H7 (cell line): ENCODE measurements at places on chromosomes 2 and 18.

DNA sequence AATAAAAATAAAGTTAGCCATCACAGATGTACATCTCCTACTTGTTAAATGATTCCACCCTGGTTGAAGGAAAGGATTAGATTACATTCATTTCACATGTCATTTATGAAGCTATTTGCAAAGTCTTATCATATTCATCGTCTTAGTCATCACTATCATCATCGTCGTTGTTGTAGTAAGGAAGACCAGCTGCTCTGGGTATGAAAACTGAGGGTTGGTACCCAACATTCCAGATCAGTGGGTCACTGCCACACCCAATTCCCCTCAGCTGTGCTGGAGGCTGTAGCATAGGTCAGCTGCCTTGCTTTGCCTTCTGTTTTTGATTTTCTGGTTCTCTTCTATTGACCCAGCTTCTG, 20.9 kb upstream of the CCBE1 start:
- DNase-seq = no peak

- DNase-seq = no peak
These were observed 165.0 kb downstream of the ANKRD44 start for GRCh38 chr2:197145471-197146056.

DNA sequence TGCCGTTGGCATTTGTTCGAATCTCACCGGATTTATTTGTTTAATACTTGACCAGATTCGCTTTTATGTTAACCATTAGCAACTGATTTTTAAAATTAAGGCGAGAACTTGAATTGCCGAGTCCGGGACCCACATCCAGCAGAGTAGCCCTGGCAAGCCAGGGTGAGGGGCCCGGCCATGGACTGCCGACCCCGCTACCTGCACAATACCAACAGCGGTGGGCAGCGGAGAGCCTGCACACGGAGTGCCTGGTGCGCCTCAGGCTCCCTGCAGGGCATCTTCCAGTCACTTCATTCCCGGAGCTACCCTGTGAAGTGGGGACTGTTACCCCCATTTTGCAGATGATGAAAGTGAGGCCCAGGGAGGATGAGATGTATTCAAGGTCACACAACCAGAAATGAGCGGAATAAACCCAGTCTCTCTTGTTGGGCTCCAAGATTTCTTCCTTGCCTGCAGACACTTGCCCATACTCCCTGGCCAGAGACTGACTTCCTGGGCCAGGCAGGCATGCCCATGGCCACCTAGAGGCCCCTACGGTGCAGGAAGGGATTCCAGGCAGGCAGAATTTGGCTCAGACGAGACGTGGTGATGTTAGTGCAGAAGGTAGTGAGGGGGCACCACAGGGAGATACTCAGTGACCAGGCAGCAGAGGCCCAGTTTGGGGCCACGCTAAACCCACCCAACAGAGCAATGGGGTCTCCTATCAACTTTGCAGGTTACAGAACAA, 2.9 kb downstream of the FBLN7 start:
- peak; percentile 60 for DNase-seq

DNA sequence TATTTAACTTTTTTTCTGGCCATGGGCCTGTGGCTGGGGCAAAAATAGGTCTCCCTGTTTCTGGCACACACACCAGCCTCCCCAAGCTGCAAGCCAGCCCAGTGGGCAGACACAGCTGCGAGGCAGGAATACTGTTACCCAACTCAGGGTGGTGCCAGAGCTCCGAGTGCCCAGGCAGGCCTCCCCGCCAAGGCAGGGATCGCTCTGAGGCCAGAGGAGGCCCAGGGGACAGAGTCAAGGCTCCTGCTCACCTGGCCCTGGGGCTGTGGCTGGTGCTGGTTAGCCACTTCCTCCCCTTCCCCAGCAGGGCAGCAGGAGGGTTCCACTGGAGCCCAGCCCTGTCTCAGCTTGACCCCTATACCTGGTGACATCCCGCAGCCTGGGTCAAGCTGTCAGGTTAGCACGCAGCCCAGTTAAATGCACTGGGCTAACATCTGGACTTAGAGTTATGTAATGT, 67.1 kb upstream of the EPAS1 start:
- DNase-seq = peak; percentile 53

DNA sequence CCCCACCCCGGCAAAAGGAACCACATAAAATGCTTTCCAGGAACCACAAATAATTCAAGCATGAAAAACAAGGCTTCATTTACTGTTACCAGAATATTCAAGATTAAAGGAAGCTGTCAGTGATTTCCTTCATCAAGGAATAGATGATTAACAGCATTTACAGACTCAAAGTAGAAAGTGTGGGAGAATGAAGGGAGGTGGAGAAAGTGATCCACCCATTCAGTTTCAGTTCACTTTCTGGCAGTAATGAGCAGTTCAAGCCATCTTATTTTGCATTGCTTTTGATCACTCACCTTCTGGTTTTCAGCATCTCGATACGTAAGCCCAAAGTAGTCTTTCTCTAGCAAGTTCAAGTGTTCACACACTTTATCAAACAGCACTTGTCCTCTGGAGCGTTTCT, 99.0 kb downstream of the EPB41L3 start:
- no peak for DNase-seq

- DNase-seq = peak; percentile 71
These were observed 3.9 kb downstream of the NRP2 start for GRCh38 chr2:205686056-205686782.

- DNase-seq = no peak
These were observed 6.5 kb downstream of the NAGK start for GRCh38 chr2:71074893-71075395.

DNA sequence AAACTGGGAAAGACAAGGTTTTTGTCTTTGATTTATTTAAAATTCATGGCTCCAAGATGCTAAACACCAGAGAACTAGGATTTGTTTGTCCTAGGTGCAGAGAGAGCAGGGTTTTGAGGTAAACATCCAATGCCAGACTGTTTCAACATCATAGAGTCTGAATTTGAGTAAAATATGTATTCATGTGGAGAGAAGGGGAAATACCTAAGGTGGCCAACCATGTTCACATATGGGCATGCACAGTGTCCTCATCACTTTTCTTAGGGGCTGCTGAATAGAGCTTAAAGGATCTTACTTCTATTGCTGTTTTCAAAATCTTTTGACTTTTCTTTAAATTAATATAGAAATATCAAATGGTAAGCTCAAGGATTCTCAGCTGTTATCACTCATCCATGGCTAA, 287.0 kb upstream of the CCDC68 start:
- no peak for DNase-seq

DNA sequence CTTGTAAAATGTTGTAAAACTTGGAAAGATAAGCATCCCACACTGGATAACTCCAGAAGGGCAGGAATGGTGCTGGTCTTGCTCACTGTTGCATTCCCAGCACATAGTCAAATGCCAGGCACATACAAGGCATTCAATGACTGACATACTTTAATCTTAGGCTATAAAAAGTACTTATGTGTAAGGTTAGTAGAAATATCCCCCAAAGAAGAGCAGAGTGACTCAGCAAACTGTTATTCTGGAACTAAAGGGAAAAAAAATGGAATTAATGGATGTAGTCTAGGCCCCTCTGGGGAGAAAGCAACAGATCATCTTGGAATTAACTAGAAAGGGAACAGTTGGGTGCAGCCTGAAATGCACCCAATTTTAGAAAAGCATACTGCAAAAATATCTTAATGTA, 9.0 kb downstream of the ZBTB14 start:
- DNase-seq = no peak

- no peak for DNase-seq
These were observed 191.2 kb upstream of the SESTD1 start for GRCh38 chr2:179455824-179456223.

DNA sequence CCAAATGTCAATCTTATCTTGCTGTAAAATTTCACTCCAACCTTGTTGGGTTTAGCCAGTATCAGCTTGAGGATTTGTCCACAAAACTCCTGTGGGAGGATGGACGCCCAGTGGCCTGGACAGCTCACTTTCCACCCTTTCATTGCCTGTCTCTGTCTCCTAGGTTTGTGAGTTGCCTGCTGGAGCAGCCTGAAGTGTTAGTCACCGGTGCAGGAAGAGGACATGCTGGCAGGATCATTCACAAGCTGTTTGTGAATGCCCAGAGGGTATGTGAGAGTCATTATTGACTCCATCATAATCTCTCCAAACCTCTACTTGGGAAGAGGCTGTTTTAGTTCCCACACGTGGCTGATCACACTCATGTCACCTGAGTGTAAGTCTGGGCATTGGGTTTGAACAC, 112.3 kb downstream of the RAB3GAP1 start:
- DNase-seq = no peak

GRCh38 chr18:60466677-60467076, 94.1 kb upstream of the MC4R start:
- no peak for DNase-seq

GRCh38 chr2:178491612-178492011, 11.4 kb downstream of the PLEKHA3 start:
- no peak for DNase-seq

DNA sequence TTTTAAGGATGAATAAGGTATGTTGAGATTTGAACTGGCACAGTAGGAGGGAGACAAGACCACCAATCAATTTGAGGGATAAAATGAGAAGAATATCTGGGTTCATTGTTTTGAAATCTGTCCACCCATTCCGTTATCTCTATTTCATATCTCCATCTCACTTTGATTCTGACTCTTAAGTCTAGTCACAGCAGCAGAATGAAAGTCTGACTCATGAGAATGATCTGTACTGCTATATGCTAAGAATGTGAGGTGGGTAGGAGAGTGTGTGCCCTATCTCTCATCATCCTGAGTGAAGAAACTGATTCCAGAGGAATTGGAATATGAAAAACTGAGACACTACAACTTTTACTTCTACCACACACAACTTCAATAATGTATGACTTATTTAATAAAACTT, 1994.5 kb upstream of the PIK3C3 start:
- no peak for DNase-seq

DNA sequence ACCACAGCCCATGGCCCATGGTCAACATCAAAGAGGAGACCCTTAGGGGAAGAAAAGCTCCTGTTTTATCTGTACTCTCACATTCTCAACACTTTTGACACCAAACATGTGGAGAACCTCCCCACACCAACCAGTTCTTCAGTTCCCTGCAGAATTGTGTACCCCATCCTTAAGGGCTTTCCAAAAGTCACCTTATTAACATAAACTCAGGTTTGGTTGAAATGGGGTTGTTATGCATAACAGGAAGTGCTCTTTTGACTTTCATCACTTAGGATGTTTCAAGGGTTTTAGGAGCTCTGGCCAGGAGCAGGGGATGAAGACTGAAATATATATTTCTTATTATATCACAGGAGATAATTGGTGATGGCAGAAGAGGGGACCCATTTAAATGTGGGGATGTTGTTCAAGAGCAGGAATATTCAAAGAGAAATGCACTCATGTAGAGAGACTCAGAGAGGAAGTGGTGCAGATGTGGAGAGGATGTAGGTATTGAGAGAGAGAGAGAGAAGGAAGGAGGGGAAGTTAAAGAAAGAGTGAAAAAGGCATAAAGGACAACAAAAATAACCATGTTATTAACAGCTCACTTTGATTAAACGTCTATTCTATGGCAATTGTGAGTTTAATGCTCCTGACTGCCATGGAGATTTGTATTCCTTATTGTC, 35.2 kb downstream of the SP140L start:
- no peak for DNase-seq

GRCh38 chr2:74584088-74584645, 29.6 kb downstream of the DOK1 start:
- no peak for DNase-seq

- no peak for DNase-seq
These were observed 84.1 kb downstream of the LDLRAD4 start for GRCh38 chr18:13302457-13303225.

- DNase-seq = no peak
These were observed 176.0 kb upstream of the COL3A1 start for GRCh38 chr2:188798159-188798558.

DNA sequence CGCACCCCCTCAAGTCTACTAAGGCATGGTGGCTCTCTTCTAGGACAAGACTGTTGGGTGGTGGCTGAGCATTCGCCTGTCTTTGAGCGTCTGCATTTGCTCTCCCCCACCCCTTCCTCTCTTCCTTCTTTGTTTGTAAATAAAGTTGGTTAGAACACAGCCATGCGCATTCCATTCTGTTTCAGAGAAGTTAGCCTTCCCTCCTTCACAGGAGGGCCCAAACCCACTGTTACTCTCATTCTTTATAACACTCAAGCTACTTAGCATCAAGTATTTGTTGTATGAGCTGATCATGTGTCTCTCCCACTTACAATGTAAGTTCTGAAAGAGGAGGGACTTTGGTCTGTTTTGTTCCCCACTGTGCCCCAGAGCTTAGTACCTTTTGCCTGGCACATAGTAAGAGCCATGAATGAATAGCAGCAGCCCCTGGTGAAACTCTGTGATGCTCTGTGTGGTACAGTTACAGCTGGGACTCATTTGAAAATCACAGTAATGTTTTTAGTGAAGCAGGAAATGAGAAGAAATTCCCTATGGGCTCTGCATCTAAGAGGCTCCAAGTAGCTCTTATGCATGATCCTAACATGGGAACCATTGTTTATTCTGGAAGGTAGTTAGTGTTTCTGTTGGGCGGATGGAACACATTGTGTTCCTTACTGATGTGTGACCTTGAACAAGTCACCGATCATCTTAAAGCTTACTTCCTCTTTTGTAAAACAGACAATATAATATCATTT, 7.7 kb downstream of the MGAT5 start:
- peak; percentile 12 for DNase-seq

GRCh38 chr2:109066917-109067597, 61.9 kb upstream of the SH3RF3 start:
- DNase-seq = no peak

DNA sequence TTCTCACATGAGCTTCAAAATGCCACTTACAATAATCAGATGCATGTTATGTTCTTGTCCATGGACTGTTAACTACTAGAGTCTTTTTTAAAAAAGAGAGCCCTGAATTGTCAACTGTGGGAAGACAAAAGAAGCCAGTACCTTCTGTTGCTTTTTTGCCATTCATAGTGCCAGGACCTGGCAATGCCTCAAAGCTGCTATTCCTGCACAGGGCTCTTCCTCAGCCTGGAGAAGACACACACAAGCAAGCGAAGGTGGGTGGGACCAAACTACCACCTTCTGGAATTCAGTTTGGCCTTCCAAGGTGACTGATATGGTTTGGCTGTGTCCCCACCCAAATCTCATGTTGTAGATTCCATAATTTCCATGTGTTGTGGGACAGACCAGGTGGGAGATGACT, 160.6 kb downstream of the AFF3 start:
- DNase-seq = no peak

GRCh38 chr2:205778356-205778755, 96.1 kb downstream of the NRP2 start:
- no peak for DNase-seq

DNA sequence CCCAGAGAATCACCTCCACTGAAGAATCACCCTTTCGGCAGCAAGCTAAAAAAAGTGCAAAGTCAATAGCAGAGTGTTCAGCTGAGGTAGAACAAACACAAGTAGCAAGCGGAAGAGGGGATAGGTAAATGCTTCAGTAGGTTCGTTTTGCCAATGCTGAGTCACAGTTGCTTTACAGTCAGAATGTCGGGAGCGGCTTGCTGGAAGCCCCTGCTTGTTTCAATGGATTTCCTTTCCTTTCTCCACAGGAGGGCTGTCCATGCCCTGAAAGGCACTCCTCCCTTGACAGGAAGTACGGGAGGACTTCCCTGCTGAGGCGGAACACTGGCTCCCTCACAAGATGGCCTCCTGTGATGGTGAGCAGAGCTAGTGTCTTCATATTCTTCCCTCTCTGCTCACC, 146.2 kb upstream of the LYPD1 start:
- peak; percentile 4 for DNase-seq
